ENCODE measurements at places on chromosomes 6 and 20. TPM values are rescaled to one million over a fixed set of nuclear protein-coding genes. Genes with fewer than 3 reads are reported as not detected.

The DYNLT2 gene
- 2.6 TPM for total RNA-seq

The MCCD1 gene
- not detected for total RNA-seq

The PRND gene
- total RNA-seq = not detected

The DOK5 gene
- not detected for total RNA-seq

The PBOV1 gene
- not detected for total RNA-seq

GRCh38 chr20:48371211-48371610 is 456.6 kb downstream of the PREX1 start:
- no peak overlapping the region for H3K4me3 ChIP-seq
- DNase-seq = no peak
- peaks cover 11% of the 10 kb centered on the region for H3K4me1 ChIP-seq
- no peaks in the 10 kb centered on the region for H3K36me3 ChIP-seq

GRCh38 chr6:27121640-27122039 is 125.9 kb upstream of the PRSS16 start:
- H3K36me3 ChIP-seq = peaks cover 8% of the 10 kb centered on the region
- H3K4me1 ChIP-seq = peaks cover 16% of the 10 kb centered on the region
- no peak overlapping the region for H3K27ac ChIP-seq
- H3K27me3 ChIP-seq = peaks cover 7% of the 10 kb centered on the region
- no peak for DNase-seq

DNA sequence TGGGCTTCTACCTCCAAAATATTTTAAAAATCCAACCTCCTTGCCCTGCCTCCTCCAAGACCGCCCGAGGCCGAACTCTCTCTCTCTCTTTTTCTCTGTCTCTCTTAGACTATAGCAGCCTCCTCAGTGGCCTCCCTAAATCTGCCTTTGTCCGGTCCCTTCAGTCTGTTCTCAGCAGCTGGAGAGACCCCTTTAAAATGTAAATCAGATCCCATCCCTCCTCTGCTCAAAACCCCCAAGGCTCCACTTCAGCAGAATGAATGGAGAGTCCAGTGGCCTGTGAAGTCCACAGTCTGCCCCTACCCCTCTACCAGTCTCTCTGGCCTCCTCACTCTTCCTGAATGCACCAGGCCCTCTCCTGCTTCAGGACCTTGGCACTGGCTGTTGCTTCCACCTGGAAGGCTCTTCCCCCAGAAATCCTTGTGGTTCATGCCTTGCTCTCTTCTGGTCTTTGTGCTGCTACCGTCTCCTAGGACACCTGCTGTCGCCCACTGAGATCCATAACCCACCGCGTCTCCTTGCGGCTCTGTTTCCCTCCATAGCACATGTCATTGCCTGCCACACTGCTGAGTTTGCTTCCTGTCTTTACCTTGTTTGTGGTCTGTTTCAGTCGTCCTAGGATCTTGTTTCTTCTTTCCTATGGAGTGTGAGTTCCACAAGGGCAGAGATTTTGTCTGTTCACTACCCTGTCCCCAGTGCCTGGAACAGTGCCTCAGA is 6.0 kb downstream of the MLN start:
- no peak overlapping the region for H3K4me3 ChIP-seq
- H3K4me1 ChIP-seq = peaks cover 4% of the 10 kb centered on the region
- H3K27me3 ChIP-seq = peaks cover 23% of the 10 kb centered on the region
- no peaks in the 10 kb centered on the region for H3K36me3 ChIP-seq

DNA sequence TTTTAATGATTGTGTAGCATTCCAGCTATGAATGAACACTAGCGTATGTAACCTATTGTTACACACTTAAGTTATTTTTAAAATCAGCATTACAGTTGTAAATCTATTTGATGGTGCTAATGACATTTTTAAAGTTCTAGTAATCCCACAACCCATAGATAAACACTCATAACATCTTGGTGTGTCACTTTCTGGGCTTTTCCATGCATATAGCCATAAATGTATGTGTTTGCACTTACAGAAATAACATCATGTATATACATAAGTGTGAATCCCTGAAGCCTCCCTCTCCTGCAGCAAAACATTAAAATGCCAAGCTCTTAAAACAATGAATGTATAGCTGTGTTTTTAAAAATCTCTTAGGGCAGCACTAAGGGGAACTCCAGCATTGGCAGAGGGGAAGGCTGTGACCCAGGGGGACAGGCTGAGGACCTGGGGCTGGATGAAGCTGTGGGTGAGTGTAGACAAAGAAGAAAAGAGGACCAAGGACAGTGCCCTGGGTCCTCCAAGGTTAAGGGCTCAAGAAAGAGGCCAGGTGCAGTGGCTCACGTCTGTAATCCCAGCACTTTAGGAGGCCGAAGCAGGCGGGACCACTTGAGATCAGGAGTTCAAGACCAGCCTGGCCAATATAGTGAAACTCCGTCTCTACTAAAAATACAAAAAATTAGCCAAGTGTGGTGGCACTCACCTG is 929 bp upstream of the CENPB start:
- H3K4me1 ChIP-seq = peaks cover 45% of the 10 kb centered on the region
- H3K36me3 ChIP-seq = peaks cover 16% of the 10 kb centered on the region
- H3K27ac ChIP-seq = no peak overlapping the region
- no peak for DNase-seq
- no peaks in the 10 kb centered on the region for H3K27me3 ChIP-seq
- peak overlapping the region; percentile 72 for H3K4me3 ChIP-seq

- no peaks in the 10 kb centered on the region for H3K36me3 ChIP-seq
- H3K4me1 ChIP-seq = no peaks in the 10 kb centered on the region
- no peak for DNase-seq
- no peaks in the 10 kb centered on the region for H3K27me3 ChIP-seq
- H3K4me3 ChIP-seq = no peak overlapping the region
- H3K27ac ChIP-seq = no peak overlapping the region
These were observed 31.8 kb downstream of the SYNE1 start for GRCh38 chr6:152605342-152605741.

DNA sequence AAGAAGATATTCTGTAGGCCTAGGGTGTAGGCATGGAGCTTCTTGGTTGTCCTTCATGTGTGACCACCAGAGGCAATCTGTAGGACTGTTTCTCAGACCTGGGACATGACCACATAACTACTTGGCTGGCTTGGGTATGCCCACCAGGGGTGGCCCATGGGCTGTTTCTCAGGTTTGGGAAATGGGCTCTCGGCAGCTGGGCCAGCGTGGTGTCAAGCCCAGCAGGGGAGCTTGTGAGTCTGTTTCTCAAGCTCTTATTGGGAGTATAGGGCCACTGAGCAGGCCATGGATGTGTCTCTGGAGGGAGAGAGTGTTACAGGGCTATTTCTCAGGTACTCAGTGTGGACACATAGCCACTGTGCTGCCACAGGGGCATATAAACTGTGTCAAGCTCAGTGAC is 2.5 kb upstream of the SEMG2 start:
- H3K27ac ChIP-seq = no peak overlapping the region
- peaks cover 28% of the 10 kb centered on the region for H3K27me3 ChIP-seq
- no peak overlapping the region for H3K4me3 ChIP-seq
- no peaks in the 10 kb centered on the region for H3K4me1 ChIP-seq

GRCh38 chr20:24695529-24696225 is 226.2 kb downstream of the SYNDIG1 start:
- no peak overlapping the region for H3K27ac ChIP-seq
- H3K36me3 ChIP-seq = no peaks in the 10 kb centered on the region
- no peaks in the 10 kb centered on the region for H3K4me1 ChIP-seq
- H3K4me3 ChIP-seq = no peak overlapping the region
